Ascending aorta (tissue), 2 donors: ENCODE measurements at places on chromosomes 5 and 9. TPM values are rescaled to one million over a fixed set of nuclear protein-coding genes. Genes with fewer than 3 reads are reported as not detected.
A peak's percentile ranks its signal among the peaks of the same experiment; 100 is the strongest.

The PITX1 gene
- total RNA-seq = 23.8 TPM

The SLC25A2 gene
- not detected for total RNA-seq

The PIP5K1B gene
- 0.85 TPM for total RNA-seq

The SPAAR gene
- total RNA-seq = 4.0 TPM

The CFAP77 gene
- not detected for total RNA-seq

The CER1 gene
- total RNA-seq = not detected

The BAAT gene
- total RNA-seq = 0.53 TPM

The PCDHA7 gene
- not detected for total RNA-seq

The DDX4 gene
- total RNA-seq = not detected

DNA sequence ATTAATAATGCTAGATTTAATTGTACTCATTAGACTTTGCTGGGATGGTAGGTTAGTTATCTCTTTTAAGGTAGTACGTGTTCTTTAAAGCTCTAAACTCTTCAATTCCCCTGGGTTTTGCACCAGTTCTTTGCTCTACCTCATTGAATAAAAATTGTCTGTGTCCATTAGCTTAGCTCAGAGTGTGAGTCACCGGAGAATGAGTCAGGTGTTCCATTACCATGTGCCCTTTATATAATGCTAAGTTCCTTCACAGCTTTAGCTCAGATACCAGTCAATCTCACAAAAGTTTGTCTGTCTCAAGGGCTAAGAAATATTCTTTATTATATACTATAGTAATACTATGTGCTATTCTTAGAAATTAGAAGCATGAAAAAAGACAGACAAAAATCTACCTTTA is 339.4 kb downstream of the PRELID2 start:
- DNase-seq = peak; percentile 81
- H3K27me3 ChIP-seq = no peaks in the 10 kb centered on the region
- H3K4me1 ChIP-seq = peaks cover 11% of the 10 kb centered on the region
- H3K36me3 ChIP-seq = no peaks in the 10 kb centered on the region
- no peak overlapping the region for H3K4me3 ChIP-seq

DNA sequence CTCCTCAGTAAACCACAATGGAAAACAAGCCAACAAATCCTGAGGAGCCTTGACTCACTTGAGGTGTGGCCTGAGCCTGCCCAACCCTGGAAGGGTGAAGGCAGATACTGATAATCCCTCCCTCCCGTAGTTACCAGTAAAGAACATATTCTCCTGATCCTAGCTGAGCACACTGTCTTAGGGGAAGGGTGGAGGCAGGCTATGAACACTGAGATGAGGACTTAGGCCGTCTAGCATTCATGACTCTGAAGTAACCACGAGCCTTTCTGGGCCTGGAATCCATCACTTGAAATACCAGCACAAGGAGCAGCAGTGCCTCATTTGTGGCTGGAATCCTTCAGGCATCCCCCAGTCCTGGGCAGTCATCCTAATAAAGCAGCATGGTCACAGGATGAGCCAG is 124.5 kb upstream of the PRLR start:
- no peaks in the 10 kb centered on the region for H3K27me3 ChIP-seq
- H3K4me1 ChIP-seq = no peaks in the 10 kb centered on the region
- H3K27ac ChIP-seq = no peak overlapping the region
- H3K4me3 ChIP-seq = no peak overlapping the region
- DNase-seq = no peak
- no peaks in the 10 kb centered on the region for H3K36me3 ChIP-seq

- H3K27me3 ChIP-seq = no peaks in the 10 kb centered on the region
- peak overlapping the region; percentile 87 for H3K4me3 ChIP-seq
- DNase-seq = no peak
Observed at GRCh38 chr5:137751869-137752491, 2.2 kb downstream of the HNRNPA0 start.

GRCh38 chr9:136019041-136019680 is 58.0 kb upstream of the UBAC1 start:
- no peak overlapping the region for H3K27ac ChIP-seq
- H3K27me3 ChIP-seq = no peaks in the 10 kb centered on the region
- H3K4me1 ChIP-seq = peaks cover 4% of the 10 kb centered on the region
- no peak overlapping the region for H3K4me3 ChIP-seq

- no peaks in the 10 kb centered on the region for H3K36me3 ChIP-seq
- no peak for DNase-seq
- H3K4me3 ChIP-seq = no peak overlapping the region
- no peaks in the 10 kb centered on the region for H3K27me3 ChIP-seq
- no peak overlapping the region for H3K27ac ChIP-seq
Observed at GRCh38 chr9:15059003-15059402, 148.8 kb upstream of the FREM1 start.

GRCh38 chr5:51225789-51226742 is 157.2 kb upstream of the ISL1 start:
- no peaks in the 10 kb centered on the region for H3K36me3 ChIP-seq
- no peaks in the 10 kb centered on the region for H3K27me3 ChIP-seq
- no peak overlapping the region for H3K27ac ChIP-seq
- H3K4me3 ChIP-seq = no peak overlapping the region
- no peak for DNase-seq
- no peaks in the 10 kb centered on the region for H3K4me1 ChIP-seq

GRCh38 chr5:148965511-148966265 is 97.2 kb downstream of the SH3TC2 start:
- H3K36me3 ChIP-seq = no peaks in the 10 kb centered on the region
- H3K4me1 ChIP-seq = peaks cover 29% of the 10 kb centered on the region

- no peaks in the 10 kb centered on the region for H3K36me3 ChIP-seq
- H3K4me1 ChIP-seq = no peaks in the 10 kb centered on the region
- no peaks in the 10 kb centered on the region for H3K27me3 ChIP-seq
- no peak for DNase-seq
- H3K27ac ChIP-seq = no peak overlapping the region
Observed at GRCh38 chr5:93358176-93358575, 222.8 kb downstream of the NR2F1-AS1 start.

- H3K4me1 ChIP-seq = peaks cover 11% of the 10 kb centered on the region
- H3K27ac ChIP-seq = peak overlapping the region; percentile 88
- DNase-seq = no peak
- no peaks in the 10 kb centered on the region for H3K36me3 ChIP-seq
- H3K4me3 ChIP-seq = no peak overlapping the region
- H3K27me3 ChIP-seq = no peaks in the 10 kb centered on the region
Observed at GRCh38 chr9:94911986-94912635, 185.6 kb downstream of the AOPEP start.

GRCh38 chr5:134958755-134959154 is 9.0 kb upstream of the CATSPER3 start:
- H3K4me3 ChIP-seq = no peak overlapping the region
- H3K36me3 ChIP-seq = peaks cover 10% of the 10 kb centered on the region
- no peak for DNase-seq
- no peaks in the 10 kb centered on the region for H3K4me1 ChIP-seq
- H3K27ac ChIP-seq = no peak overlapping the region

GRCh38 chr5:41708604-41708940 is 161.7 kb downstream of the OXCT1 start:
- no peak overlapping the region for H3K27ac ChIP-seq
- H3K4me1 ChIP-seq = no peaks in the 10 kb centered on the region
- H3K36me3 ChIP-seq = no peaks in the 10 kb centered on the region

- H3K27ac ChIP-seq = no peak overlapping the region
- H3K4me3 ChIP-seq = no peak overlapping the region
- no peaks in the 10 kb centered on the region for H3K27me3 ChIP-seq
- no peaks in the 10 kb centered on the region for H3K36me3 ChIP-seq
- no peak for DNase-seq
Observed at GRCh38 chr5:96093890-96094381, 132.3 kb upstream of the ELL2 start.

DNA sequence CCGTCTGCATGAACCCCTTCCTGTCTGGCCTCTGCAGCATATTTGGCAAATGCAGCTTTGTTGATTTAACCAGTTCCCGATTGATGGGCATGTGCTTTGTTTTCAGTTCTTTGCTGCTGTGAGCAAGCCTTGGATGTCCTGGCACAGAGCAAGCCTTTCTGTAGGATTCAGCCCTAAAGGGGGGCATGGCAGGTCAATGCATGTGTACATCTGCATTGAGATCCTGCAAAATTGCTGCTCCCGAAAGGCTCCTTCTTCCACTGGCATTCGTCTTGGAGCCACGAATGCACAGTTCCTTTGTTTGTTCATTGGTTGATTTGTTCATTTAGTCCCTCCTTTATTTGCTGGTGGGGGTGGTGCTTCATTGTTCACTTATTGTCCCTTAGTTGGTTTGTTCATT is 34.8 kb downstream of the COL5A1 start:
- H3K27me3 ChIP-seq = no peaks in the 10 kb centered on the region
- peaks cover 8% of the 10 kb centered on the region for H3K4me1 ChIP-seq
- no peak overlapping the region for H3K4me3 ChIP-seq
- H3K27ac ChIP-seq = no peak overlapping the region

DNA sequence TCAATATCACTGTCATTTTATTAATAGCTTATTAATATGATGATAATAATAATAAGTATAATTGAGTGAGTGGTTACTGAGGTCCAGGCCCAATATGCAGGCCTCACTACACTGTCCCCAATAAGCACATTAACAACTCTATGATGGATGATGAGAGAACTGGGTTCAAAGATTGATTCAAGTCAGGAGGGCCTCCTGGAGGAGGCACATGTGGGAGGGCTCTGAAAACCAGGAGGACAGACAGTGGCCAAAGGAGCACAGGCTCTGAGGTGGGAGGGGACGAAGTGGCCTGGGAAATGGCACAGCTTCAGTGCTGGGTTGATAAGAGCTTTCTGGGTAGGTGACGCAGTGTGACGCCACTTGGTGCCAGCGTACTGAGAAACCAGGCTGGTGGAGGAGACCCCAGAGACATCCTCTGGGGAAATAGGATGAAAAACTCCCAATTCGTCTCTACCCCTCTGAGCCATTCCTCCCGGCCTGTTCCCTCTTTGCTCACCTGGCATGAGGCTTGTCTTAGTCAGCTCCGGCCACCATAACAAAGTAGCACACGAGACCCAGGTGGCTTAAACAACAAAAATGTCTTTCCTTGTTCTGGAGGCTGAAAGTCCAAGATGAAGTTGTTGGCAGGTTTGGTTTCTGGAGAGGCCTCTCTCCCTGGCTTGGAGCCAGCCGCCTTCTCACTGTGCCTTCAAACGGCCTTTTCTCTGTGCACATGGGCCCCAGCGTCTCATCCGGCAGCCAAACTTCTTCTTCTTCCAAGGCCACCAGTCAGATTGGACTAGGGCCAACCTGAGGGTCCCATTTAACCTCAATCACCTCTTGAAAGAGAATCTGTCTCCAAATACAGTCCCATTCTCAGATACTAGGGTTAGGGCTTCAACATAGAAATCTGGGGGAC is 31.6 kb downstream of the NTNG2 start:
- H3K4me1 ChIP-seq = no peaks in the 10 kb centered on the region
- no peaks in the 10 kb centered on the region for H3K27me3 ChIP-seq
- no peak overlapping the region for H3K27ac ChIP-seq

DNA sequence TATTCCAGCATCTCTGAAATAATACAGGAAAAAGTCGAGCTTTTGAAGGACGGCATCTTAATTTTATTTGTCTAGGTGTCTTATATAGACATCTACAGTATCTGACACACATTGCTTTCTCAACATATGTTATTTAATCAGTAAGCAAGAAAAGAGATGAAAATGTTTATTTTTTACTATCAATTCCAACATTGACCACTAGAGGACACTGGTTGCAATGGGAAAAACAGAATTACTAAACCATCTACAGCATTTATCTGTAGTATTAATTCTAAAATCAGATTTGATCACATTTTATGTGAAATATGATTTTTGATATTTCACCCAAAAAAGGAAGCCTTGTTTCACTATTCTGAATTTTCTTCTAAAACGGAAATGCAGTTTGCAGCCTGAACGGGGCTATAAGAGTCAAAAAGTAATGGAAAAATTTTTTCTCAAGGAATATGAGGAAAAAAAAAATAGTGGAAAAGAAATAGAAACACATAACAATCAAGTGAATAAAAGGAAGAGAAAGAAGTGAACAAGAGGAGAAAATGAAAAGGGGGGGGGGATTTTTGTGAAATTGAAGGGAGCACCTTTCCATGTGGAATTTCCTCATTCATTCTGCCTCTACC is 98.6 kb downstream of the OSTF1 start:
- no peaks in the 10 kb centered on the region for H3K27me3 ChIP-seq
- H3K36me3 ChIP-seq = no peaks in the 10 kb centered on the region
- no peak overlapping the region for H3K27ac ChIP-seq
- no peaks in the 10 kb centered on the region for H3K4me1 ChIP-seq
- no peak overlapping the region for H3K4me3 ChIP-seq
- no peak for DNase-seq

DNA sequence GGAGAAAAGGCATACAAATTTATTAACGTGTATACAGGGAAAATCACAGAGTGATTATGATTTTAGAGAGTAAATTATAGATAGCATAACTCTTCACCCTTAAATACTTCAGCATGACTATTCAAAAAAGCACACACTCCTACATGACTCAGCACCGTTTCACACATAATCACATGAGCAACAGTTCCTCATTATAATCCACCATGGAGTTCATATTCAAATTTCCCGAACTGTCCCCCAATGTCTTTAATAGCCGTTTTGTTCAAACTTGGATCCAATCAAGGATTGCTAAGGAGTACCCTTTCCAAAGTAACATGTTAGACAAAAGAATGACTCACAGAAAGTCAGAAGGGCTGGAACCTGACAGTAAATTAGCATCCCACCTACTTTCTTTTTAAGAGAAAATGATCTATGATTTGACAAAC is 32.1 kb downstream of the RAPGEF1 start:
- peaks cover 42% of the 10 kb centered on the region for H3K4me1 ChIP-seq
- H3K36me3 ChIP-seq = no peaks in the 10 kb centered on the region
- no peak for DNase-seq
- H3K27me3 ChIP-seq = no peaks in the 10 kb centered on the region
- no peak overlapping the region for H3K4me3 ChIP-seq

DNA sequence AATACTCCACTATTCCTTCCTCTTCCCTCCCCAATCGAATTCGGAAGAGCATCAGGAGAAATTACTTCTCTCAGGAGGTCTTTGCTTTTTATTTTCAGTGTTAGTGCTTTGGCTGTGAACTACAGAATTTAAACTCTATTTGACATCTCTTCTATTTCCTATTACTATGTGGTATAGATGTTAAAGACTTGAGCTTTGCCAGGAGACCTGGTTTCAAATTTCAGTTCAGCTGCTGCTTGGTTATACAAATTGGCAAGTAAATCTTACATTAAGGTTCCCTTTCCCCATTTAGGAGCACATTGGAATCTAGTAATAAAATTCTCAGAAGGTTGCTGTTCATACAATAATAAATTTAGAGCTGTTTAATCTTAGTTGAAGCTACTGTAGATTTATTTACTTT is 13.1 kb downstream of the UHRF2 start:
- H3K4me3 ChIP-seq = no peak overlapping the region
- H3K36me3 ChIP-seq = peaks cover 5% of the 10 kb centered on the region
